ENCODE measurements at places on chromosomes 6 and 20.

GRCh38 chr6:97052896-97053295, 128.4 kb downstream of the KLHL32 start:
- DNase-seq = no peak

DNA sequence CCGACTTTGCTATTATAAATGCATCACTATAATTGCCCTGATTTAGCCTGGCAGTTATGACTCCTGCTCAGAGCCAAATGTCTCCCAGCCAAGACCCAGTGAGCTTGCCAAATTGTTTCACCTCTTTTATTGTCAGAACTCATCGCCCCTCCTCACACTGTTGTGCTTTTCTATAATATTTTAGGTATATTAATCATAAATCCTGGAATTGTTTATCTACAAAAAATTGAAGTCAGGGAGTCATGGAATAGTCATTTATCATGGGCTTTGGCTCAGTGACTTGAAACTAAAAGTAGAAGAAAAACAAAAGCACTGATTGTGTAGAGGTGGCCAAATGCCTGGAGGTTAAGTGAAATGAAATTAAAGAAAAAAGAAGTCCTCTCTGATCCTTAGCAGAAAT, 85.6 kb downstream of the PFDN4 start:
- no peak for DNase-seq

DNA sequence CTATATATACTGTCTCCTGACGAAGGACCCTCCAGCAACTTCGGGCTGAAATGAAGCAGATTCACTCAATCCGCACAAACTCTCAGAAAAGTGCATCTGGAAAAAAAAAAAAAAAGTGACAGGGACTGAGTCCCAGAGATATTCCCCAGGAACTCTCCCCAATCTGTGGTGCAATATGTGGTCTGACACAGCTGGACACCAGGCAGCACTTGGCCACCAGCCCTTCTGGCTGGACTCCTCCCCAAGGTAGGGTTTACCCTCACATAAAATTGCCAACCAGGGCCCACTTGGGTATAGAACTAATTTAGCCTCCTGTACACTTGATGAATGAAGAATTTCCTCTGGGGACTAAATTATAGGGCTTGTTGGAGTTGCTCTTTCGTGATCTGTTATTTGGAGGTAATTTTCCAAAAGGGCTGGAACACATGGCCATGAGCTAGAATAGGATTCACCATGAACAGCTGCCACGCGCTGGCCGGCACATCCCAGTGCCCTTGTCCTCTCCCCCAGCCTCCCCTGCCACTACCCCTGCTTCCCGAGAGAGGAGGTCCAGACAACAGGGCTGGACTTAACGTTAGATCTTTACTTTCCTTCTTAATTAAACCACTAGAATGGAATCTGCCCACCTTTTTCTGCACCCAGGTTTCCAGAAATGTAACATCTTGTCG, 379.2 kb downstream of the BMP2 start:
- no peak for DNase-seq

- DNase-seq = no peak
These were observed 143.2 kb upstream of the ZNF217 start for GRCh38 chr20:53736757-53737395.

DNA sequence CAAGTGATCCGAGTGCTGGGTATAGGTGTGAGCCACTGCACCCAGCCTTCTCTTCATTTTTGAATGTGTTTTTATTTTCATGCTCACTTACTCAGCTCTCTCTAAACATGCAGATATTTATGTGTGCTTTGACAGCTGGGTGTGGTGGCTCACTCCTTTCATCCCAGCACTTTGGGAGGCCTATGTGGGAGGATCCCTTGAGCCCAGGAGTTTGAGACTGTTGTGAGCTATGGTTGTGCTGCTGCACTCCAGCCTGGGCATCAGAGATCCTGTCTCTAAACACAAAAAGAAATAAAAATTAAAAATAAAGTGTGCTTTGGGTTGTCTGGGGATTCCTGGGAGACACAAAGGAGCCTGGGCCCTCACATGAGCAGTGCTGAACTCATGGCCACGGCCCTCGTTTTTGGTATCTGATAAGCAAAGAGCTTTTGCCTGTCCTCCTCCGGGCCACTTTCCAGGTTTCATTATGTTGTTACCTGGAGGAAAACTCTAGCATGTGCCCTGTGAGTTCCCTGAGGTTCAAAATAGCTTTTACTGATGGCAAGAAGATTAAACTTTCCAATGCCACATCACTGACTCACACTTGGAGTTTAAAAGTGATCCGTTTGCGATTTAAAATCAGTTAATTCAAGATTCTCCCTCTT, 78.5 kb downstream of the CD164 start:
- DNase-seq = no peak

- no peak for DNase-seq
These were observed 59.8 kb downstream of the SHPRH start for GRCh38 chr6:145904391-145904790.

GRCh38 chr6:132959639-132960326, 145.4 kb downstream of the RPS12 start:
- DNase-seq = no peak

DNA sequence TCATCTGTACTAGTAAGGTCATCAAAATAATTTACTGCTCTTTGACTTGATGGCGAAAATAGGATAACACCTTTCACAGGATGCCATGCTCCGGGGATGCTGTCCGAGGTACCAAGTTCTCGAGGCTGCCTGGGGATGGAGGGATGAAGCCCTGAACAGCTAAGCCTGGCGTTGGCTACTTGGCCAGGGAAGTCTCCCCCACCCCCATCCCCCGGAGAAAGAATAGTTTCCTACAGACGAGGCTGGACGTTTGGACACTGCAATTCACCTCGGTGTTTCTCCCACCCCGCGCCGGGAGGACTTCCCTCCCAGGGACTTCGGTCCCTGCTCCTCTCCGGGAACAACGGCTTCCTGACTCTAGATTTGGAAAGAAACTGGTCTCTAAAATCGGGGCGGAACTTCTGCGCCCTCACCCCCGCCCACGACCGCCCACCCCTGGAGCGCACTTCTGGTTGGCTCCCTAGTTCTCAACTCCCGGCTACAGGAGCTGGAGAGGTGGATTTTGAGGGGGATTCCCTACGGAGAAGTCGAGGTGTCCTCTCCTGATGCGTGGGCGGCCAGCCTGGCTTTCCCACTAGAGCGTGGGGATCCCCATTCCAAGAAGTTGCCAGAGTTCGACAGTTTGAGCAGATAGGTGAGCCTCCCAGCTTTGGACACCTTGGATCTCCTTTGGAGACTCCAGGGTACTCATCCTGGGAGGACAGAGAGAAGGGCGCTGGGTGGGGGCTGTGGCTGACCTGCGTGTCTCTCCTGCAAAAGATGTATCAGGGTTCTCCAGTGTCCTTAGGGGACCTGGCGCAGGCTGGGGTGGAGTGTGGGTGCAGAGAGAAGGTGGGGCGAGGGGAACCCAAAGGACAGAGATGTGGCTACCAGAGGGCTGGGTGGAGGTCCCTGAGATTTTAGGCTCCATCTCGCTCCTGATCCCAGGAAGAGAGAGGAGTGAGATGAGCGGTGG, 1.1 kb downstream of the PCSK2 start:
- no peak for DNase-seq

GRCh38 chr20:23094213-23094896, 8.2 kb upstream of the CD93 start:
- DNase-seq = no peak

DNA sequence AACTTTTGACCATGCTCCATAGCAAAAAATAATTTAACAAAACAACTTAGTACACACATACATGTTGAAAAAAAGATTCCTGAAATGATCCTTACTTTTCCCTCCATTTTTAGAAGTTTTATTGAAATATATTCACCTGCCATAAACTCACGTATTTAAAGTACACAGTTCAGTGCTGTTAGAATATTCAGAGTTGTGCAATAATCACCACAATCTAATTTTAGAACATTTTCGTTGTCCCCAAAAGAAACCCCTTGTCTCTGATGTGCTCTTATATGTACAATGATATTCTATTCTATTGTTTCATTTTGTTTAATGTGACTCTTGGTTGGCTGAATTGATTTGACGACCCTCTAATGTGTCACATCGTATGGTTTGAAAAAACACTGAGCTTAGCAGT, 15.9 kb downstream of the ROS1 start:
- no peak for DNase-seq

GRCh38 chr20:61581825-61582188, 329.7 kb downstream of the CDH4 start:
- DNase-seq = no peak

DNA sequence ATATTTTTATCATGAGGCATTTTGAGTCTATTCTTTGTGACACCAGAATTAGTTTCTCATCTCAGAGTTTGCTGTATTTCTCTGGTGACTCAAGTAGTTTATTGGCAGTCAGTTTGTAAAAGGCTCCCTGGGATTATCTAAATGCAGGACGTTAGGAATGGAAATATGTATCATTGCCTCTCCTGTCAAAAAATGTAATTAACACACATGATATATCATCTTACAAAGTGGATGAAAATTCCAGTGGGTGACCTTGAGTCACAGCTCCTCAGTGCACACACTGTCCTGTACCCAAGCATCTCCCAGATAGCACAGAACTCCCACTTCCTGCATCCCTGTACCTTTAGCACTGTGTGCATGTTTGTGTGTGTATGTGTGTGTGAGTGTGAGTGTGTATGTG, 258.6 kb downstream of the LAMA2 start:
- DNase-seq = no peak

- DNase-seq = no peak
These were observed 395.3 kb downstream of the MAFB start for GRCh38 chr20:40293740-40294139.

DNA sequence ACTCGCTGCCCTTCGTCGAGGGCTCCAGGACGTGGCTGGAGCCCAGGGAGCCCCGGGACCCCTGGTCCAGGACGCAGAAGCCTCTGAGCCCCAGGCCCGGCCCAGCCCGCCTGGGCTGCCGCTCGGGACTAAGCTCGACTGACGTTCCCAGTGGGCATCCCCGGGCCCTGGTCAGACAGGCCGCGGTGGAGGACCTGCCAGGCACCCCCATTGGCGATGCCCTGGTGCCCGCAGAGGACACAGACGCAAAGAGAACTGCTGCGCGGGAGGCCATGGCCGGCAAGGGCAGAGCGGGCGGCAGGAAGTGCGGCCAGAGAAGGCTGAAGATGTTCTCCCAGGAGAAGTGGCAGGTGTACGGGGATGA, 28.9 kb downstream of the ZNF831 start:
- DNase-seq = no peak

- no peak for DNase-seq
These were observed 31.1 kb upstream of the SLC35A1 start for GRCh38 chr6:87441711-87442110.
